ENCODE measurements at places on chromosomes 6 and 20. TPM values are rescaled to one million over a fixed set of nuclear protein-coding genes. Genes with fewer than 3 reads are reported as not detected.

- DNase-seq = no peak
Measured at GRCh38 chr6:44047801-44048200, 79.5 kb downstream of the MRPL14 start.

Gene RAB44
- 0.04 TPM for polyA plus RNA-seq

Gene SLC35D3
- not detected for polyA plus RNA-seq

Gene TMC2
- 0.11 TPM for polyA plus RNA-seq

Gene TRAPPC3L
- 0.14 TPM for polyA plus RNA-seq

Gene INSM1
- polyA plus RNA-seq = not detected

DNA sequence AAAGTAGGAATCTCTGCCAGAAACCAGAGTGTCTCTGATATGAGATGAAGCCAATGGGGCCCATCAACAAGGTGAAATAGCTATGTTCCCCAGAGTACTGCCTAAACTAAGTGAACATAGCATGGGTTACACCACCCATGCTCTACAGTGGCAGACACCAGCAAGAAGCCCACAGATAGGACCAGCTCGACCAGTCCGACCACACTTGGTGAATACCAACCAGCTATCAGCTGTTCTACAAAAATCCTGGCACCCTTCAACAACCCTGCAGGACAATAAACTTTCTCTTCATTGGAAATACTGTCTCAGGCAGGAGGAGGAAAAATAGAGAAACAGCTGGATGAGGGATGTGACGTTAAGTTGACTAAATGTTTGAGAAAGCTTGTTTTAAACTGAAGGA lies 311.4 kb downstream of the EPM2A start:
- no peak for DNase-seq

Gene ATF6B
- polyA plus RNA-seq = 83.9 TPM

Gene PAX1
- 3.0 TPM for polyA plus RNA-seq

DNA sequence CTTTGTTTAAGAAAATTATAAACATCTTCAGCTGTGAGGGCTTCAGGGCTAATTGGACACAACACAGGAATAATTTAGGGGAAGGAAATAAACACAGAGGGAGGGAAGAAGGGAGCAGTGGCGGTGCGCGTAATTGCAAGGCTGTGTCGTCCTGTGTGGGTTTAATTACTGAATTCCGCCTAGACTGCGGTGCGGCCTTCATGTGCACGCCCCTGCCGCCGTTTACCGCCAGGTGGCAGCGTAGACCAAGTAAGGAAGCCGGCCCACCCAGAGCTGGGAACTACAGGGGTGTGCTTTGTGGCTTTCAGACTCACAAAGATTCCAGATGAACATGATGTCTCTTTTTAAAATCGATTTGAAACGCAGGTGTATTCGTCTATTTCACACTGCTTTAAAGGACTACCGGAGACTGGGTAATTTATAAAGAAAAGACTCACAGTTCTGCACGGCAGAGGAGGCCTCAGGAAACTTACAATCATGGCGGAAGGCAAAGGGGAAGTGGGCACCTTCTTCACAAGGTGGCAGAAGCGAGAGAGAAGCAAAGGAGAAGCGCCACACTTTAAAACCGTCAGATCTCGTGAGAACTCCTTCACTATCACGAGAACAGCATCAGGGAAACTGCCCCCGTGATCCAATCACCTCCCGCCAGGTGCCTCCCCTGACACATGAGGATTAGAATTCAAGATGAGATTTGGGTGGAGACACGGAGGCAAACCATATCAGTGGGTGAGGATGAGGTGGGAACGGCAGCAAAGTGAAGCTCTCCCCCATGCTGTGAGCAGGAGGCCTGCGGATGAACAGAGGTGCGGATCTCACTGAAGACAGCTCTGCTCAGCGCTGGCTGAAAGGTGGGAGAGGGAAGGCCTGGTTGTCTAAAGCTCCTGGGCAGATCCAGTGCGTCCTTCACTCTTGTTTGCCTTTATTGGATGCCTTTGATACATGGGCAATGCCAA lies 222.0 kb upstream of the PDE10A start:
- DNase-seq = peak; percentile 77

GRCh38 chr6:109253366-109253765 lies 128.9 kb downstream of the CD164 start:
- no peak for DNase-seq

- DNase-seq = no peak
Measured at GRCh38 chr6:32088487-32089049, 20.6 kb downstream of the TNXB start.

Gene ADGRG6
- 15.1 TPM for polyA plus RNA-seq

DNA sequence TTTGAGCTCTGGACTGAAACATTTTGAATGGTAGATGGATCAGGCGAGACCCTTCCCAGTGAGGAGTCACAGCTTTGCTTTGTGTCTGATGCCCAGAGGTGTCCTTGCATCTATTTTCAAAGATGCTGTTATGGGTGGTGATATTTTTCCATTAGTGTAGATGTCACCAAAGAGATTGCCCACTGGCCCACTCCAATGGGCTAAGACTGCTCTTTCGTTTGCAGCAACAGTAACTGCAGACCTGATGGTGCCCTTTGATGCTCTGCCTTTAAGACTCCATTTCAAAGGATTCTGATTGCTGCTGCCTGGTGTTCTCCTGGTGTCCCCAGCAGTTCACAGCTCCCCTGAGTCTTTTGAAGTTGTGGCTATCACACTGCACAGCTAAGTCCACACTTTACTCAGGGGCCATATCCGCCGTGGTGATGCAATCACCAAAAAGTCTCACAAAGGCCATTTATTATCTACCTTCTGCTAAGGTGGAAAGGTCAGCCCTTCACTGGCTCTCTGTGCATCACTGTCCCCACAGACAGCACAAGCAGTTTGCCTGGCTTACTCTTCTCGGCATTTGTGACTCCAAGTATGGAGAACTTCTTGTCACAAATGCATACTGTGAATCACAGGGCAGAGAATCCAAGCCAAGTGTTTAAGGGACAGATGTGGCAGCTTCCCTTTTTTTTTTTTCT lies 56.4 kb downstream of the NOX3 start:
- no peak for DNase-seq

GRCh38 chr6:139172567-139172966 lies 37.7 kb downstream of the HECA start:
- DNase-seq = no peak

DNA sequence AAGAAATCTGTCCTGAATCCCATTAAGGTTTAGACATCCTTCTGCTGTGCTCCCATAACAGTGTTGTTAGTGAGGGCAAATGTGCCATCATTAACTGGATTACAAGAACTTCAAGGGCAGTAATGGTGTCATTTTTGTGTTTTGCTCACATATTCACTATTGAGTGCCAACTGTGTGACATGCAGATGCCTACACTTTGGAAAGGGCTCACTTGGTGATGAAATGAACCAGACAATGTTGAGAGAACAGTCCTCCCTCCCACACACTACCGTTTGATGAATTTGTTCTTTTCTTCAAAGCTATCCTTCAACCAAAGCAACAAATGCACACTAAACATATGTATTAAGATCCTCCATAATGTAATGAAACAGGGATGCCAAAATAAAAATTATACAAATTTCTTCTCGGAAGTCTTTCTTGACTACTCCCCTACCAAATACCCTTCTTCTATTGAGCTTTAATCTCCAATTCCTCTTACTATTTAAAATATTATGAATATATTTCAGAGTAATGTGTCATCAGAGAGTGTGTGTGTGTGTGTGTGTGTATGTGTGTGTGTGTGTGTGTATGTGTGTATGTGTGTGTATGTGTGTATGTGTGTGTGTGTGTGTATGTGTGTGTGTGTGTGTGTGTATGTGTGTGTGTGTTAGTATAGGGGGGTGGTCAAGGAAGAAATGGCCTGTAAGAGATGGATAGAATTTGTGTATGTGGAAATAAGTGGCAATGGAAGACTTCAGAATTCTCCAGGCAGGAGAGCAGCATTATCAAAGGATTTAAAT lies 92.3 kb upstream of the ENPP5 start:
- no peak for DNase-seq

- DNase-seq = no peak
Measured at GRCh38 chr6:169044381-169045230, 209.0 kb downstream of the THBS2 start.

DNA sequence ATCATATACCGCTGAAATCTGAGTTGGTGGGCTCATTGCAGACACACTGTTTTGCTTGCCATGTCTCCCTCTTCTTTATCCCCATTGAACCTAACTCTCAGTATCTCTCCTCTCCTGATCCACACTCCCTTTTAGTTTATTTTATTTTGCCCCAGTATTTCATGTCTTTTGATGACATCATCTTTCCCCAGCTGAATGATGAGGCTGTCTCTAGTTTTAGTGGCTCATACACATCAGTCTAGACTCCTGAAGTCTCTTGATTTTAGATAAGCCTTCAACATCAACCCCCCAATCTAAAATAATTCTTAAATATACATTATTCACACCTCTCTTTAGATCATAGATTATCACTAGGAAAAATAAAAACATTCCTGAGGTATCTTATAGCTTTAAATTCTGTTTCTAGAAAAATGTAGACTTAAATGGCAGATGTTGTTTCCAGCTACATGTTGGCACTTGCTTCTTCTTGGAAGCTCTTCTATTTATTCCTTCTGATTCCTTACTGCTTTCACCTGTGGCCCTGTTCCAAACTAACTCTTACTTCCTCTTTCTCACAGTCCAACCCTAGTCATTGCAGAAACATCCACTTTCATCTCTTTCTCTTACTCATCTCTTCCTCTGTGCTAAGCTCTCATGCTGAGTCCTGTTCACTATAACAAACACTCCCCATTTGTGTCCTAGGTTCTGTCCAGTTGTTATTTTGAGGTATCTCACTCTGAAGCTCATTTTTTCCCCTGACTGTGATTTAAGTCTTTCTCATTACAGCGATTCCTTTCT lies 191.9 kb upstream of the SLC35B3 start:
- no peak for DNase-seq
